ENCODE measurements at places on chromosomes 3 and 15.
A peak's percentile ranks its signal among the peaks of the same experiment; 100 is the strongest.

- DNase-seq, result no peak
Measured at GRCh38 chr3:18301781-18302180, 123.4 kb downstream of the SATB1 start.

DNA sequence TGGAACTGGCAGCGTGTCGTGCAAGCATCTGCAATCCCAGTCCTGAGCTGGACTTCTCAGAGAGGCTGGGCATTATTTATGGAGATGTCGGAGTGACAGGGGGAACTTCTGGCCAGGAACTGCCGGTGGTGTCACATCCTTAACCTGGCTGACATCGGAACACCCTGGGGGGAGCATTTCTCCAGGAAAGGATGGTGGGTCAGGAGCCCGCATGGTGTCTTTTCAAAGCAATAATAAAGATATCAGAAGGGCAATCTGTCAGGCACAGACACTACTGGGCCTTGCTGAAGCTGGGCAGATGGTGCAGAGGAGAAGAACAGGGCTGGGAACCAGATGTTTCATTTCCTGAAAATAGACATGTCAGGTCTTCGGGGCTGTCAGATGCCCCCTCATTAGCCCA, 133.5 kb downstream of the WNT7A start:
- DNase-seq, result no peak

DNA sequence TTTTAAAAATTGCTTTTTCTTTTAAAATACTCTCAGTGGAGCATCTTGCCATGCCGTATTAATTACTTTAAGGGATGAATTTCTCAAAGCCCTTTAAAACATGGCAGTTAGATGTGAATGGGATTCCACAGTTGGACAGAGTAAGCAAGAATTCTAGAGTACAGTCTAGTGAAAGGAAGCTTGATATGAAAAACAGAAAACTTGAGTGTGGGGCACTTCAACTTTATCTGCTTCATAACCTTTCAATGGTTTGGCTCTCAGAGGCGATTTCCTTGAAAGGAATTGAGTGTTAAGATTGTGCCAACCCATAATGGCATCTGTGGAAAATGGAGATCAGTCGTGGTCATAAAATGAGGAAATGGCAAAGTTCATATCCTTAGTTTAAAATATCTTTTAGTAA, 127.7 kb upstream of the SAMMSON start:
- no peak for DNase-seq

DNA sequence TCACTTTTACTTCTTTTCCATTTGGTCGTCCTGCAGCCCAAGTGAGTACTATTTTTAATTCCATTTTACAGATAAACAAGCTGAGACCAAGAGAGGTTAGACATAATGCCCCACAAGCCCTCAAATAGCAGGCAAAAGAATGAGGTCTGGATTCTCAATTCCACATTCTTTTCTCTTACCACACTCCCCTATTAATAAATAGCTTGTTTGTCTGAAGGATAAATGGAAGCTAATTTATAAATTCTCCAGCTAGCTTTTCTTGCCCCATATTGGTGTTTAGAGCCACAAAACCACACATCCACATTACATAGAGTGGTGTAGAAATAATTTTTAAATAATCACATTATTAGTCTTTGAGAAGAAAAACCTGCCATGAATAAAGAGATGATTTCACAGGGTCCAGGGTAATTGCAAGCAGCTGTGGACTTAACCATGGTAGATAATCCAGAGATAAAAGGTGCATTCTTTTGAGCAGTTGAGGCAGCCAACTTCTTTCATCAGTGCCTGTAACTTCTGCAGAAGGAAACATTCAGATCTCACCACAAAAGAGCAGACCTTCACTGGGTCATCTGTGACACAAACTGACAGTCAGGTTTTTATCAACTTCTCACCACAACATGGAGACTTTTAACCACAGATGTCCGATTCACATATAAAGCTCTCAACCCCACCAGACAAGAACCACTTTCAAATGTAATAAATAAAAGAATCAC, 313.4 kb upstream of the STT3B start:
- no peak for DNase-seq

GRCh38 chr15:88274553-88275460, 18.3 kb upstream of the NTRK3 start:
- DNase-seq, result peak; percentile 69

- DNase-seq, result no peak
Measured at GRCh38 chr3:160851629-160852210, 95.7 kb downstream of the PPM1L start.

GRCh38 chr3:42019144-42019952, 57.4 kb upstream of the ULK4 start:
- DNase-seq, result no peak

DNA sequence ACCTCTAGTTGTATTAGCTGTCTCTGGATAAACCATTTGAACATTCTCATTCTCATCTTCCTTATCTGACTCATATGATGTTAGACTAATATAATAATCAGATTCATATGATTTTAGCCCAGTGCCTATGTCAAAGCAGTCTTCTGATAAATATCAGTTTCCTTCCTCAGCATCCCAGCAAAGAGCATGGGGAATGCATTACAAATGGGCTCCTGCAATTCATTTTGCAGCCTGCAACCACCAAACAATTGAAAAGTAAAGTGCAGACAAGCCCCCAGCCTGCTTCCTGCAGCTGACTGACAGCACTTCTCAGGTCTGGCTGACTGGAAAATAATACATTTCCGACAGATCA, 78.2 kb upstream of the STAC start:
- no peak for DNase-seq

- no peak for DNase-seq
Measured at GRCh38 chr3:177842743-177843734, 645.8 kb upstream of the TBL1XR1 start.
